ENCODE measurements at places on chromosomes 3 and 15. TPM values are rescaled to one million over a fixed set of nuclear protein-coding genes. Genes with fewer than 3 reads are reported as not detected.

GRCh38 chr3:190208196-190208595 is 87.5 kb upstream of the P3H2 start:
- no peak for DNase-seq

DNA sequence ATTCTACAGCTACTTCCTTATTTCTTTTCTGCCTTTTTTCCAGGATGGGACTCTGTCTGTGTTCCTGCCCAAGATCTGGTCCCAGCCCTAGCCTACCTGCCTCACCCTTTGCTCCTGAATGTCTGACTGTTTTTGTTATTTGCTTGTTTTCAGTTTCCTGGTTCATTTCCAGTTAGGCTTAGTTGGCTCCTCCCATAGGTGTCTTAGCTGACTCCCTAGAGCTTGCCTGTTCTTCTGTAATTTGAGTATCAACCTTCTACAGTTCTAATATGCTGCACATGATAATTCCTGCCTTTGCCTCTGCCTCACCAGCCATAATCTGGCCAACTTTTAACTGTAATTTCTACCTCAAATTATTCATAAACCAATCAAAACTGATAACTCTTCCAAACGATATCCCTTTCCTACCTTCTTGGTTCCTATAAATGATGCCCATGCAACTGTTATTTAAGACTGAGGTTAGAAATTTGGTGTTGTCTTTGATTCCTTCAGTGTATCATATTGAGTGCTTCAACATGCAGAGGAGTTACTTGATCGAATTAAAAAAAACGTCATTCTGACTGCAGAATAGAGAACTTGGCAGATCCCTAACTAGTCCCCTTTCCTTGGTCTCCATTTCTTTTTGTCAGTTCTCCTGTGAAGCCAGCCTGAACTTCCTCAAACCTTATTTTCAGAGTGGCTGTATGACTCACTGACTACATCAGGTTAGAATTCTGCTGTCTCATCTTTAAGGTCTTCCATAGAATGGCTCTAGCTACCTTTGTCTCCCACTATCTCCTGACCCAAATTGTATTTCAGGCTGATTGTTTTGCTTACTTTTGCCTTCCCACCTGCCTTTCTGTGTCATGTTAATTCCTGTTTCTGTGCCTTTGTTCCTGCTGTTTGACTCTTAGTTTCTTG is 8.4 kb downstream of the GOLM2 start:
- peak; percentile 22 for DNase-seq

Gene IP6K1
- total RNA-seq, result 77.8 TPM

Gene GOLGA6L4
- 3.9 TPM for total RNA-seq

Data from B cell (primary cell).